ENCODE measurements at places on chromosomes 11 and 22.
A peak's percentile ranks its signal among the peaks of the same experiment; 100 is the strongest.

- no peak for DNase-seq
Measured at GRCh38 chr11:79520086-79520485, 79.3 kb upstream of the TENM4 start.

GRCh38 chr22:22818861-22819855 lies 68.5 kb upstream of the IGLL5 start:
- no peak for DNase-seq

DNA sequence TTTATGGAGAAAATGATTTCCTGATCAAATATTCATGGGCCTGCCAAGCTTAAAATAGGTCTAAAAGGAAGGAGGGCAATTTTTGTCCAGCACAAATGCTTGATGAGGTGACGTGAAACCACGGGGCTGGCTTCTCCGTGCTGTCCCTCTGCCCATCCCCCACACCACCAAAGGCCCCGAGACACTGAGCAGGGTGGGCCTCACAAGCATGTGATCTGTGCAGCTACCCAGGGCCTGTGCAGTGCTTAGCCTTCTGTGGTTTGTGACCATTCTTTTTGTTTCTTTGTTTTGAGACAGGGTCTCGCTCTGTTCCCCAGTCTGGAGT lies 94.8 kb upstream of the RTL6 start:
- no peak for DNase-seq

GRCh38 chr22:45155050-45155840 lies 8.5 kb upstream of the NUP50 start:
- no peak for DNase-seq

DNA sequence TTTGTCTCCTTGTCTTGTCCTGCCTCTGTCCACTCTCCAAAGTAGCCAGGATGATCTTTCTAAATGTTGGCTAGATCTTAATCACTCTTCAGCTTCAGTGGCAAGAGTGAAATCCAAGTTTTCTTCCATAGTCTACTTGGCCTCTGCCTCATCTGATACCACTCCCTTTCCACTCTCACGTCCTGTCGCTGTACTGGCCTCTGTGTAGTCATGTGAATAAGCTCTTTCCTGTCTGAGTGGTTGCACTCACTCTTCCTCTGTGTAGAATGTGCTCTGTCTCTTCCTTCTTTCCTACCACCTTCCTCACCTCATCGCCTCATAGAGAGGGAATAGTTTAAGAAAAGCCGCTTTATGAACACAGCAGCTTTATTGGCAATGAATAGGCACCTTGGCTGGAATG lies 86.5 kb downstream of the WNT11 start:
- DNase-seq, result no peak

GRCh38 chr11:44524346-44524745 lies 41.1 kb upstream of the CD82 start:
- no peak for DNase-seq

DNA sequence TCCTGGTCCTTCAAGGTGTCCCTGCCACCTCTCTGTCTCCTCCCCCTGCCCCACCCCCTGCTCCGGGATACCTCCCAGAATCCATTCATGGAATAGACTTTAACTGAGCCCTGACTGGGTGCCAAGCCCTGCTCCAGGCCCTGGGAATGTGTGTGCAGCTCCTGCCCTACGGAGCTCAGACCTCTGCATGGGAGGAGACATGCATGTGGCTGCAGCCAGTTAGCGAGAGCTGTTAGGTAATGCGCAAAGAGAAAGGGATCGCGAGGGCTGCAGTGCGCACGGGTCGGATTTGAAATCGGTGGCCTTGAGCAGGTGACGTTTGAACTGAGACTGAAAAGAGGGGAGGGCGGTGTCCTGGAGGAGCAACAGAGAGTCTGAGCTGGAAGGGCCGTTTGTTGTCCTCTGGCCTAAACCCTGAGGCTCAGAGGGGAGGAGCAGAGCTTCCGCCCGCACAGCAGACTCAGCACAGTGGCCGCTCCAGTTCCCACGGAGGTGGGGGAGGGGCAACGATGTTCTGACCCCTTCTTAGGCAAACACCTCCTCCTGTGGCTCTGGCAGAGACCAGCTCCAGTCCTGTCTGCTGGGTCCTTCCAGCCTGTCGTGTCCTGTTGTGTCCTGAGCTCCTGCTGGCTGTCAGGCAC lies 19.8 kb upstream of the LRRC10B start:
- DNase-seq, result no peak

DNA sequence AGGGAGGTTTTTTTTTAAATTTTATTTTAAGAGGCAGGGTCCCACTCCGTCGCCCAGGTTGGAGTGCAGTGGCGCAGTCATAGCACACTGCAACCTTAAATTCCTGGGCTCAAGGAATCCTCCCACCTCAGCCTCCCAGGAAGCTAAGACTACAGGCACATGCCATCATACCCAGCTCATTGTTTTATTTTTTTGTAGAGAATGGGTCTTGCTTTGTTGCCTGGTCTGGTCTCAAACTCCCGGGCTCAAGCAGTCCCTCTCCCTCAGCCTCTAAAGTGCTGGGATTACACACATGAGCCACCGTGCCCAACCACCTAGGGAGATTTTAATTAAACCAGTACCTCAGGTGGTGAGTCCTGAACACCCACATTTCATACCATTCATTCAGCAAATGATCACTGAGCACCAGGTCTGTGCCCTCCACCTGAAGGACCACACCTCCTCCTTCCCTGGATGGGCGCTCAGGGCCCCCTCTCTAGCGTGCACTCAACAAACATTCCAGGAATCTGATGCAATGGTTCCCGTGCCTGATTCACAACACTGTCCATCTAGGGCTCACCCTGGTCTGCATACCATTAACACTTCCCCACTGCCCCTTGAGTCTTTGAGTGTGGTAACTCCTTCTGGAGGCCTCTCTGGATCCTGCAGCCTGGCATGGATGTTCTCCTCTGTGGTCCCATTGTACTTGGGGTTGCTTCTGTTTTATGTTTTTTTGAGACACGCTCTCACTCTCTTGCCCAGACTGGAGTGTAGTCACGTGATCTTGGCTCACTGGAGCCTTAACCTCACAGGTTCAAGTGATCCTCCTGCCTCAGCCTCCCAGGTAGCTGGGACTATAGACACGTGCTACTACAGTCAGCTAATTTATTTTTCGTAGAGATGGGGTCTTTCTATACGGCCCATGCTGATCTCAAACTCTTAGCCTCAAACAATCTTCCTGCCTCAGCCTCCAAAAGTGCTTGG lies 9.6 kb upstream of the MYH9 start:
- no peak for DNase-seq

GRCh38 chr11:20048246-20048645 lies 112.0 kb downstream of the DBX1 start:
- DNase-seq, result no peak

GRCh38 chr22:46604306-46604690 lies 15.9 kb upstream of the GRAMD4 start:
- peak; percentile 84 for DNase-seq

- DNase-seq, result no peak
Measured at GRCh38 chr22:29267462-29267857, 321 bp downstream of the RHBDD3 start.

DNA sequence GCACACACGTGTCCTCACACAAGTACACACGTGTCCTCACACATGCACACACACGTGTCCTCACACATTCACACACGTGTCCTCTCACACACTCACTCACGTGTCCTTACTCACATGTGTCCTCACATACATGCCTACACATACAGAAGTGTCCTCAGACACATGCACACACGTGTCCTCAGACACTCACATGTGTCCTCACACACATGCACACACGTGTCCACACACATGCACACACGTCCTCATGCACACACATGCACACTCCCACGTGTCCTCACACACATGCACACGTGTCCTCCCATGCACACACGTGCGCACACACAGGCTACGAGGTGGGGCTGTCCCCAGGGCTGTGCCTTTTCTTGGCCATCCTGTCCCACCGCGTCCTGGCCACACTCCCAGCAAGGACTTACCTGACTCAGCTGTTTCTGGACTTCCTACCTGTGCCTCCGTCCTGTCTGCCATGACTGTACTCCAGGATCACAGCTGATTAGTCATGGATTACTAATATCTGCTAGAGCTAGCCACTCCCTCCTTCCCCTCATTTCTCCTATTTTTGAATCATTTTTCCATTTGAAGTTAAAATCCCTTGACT lies 990.2 kb downstream of the BRD1 start:
- DNase-seq, result no peak

DNA sequence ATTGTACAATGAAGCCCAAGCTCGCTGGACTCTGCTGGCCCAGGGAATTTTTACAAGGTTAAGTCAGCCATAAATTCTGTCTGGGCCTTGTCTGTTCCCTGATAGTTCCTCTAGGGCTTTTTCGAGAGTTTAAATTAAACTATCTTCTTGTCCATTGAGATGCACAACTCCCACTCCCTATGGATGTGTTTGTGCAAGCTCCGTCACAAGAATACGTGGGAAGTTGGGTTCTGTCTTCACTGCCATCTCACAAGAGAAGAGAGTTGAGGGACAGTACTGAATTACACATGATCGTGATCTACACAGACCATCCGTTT lies 153.6 kb upstream of the TTC12 start:
- DNase-seq, result no peak

GRCh38 chr11:36132940-36133339 lies 156.3 kb downstream of the COMMD9 start:
- no peak for DNase-seq

Measured in stimulated activated CD8-positive, alpha-beta memory T cell treated with anti-CD3 and anti-CD28 coated beads, Interleukin-7, amount 100 ng/mL, for 48 hours (primary cell).